ENCODE measurements at places on chromosomes 7 and 10. TPM values are rescaled to one million over a fixed set of nuclear protein-coding genes. Genes with fewer than 3 reads are reported as not detected.

LBX1 gene
- total RNA-seq: not detected

SLC16A12 gene
- total RNA-seq: 0.33 TPM

BAMBI gene
- 12.2 TPM for total RNA-seq

SLC16A9 gene
- 2.5 TPM for total RNA-seq

GLI3 gene
- total RNA-seq: 4.1 TPM

TDRD1 gene
- total RNA-seq: 0.13 TPM

KIAA1549 gene
- 1.6 TPM for total RNA-seq

HOXA1 gene
- total RNA-seq: 0.52 TPM
